ENCODE measurements at places on chromosomes 1 and 21.
A peak's percentile ranks its signal among the peaks of the same experiment; 100 is the strongest.

- DNase-seq = no peak
These were observed 71.9 kb downstream of the ST3GAL3 start for GRCh38 chr1:43779266-43779665.

DNA sequence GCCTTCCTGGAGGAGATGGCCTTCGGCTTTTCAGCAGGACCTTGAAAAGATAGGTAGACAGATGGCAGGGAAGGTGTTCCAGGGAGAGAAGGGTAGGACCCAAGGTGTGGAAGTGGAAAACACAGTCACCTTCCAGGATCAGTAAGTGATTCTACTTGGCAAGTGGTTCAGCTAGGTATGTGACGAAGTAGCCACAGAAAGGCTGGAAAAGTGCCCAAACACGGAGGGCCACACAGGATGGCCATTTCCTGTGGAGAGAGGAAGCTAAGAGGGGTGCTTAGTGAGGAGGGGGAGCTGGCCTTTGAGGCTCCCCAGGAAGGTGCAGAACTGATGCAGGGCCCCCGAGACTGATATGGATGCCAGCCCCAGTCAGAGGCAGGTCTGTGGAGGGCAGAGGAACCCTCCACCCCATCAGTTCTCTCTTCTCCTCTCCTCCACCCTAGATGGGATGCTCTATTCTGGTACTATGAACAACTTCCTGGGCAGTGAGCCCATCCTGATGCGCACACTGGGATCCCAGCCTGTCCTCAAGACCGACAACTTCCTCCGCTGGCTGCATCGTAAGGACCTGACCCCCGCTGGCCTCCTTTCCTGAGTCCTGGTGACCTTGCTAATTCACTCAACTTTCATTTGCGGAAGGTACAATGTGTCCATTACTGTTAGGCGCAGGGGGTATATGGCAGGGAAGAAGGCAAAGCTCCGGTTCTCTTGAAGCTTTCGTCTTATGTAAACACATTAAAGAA lies 6.8 kb downstream of the SEMA4A start:
- DNase-seq = no peak

GRCh38 chr1:198246337-198246736 lies 89.5 kb downstream of the NEK7 start:
- no peak for DNase-seq

DNA sequence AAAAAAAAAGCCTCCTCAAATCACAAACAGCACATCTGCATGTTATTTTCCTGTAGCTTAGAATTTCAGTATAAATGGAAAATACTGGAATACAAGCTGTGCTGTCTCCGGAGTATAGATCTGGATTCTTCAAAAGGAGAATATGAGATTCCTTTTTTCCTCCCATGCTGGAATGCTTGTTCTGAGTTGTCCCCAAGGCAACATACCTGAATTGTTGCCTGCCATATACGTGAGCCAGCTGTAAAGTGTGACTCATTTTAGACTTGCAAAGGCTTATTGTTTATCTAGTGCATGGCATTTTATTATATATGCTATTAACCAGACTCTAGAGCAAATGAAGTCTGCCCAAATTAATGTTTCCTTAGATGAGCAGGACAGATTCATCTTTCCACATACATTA lies 95.0 kb upstream of the C1orf105 start:
- no peak for DNase-seq

DNA sequence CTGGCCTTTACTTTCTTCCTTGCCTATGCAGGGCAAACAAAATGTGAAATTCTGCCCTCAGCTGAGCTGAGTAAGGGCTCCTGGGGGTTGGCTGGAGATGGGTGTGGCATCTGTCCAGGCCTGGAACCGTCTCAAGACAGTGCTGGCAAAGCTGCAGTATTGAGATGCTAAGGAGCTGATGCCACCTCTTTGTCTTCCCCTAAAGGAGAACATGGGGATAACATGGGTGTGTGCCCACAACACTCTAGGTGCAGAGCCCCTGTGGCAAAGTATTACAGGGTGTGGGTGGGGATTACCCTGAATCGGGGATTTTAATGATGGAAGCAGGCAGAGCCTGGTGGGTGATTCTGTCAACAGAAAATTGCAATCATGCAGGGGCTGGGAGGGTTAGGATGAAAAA lies 2.5 kb upstream of the ST3GAL3 start:
- no peak for DNase-seq

- no peak for DNase-seq
These were observed 74.9 kb upstream of the ZC3H11B start for GRCh38 chr1:219687779-219688178.

GRCh38 chr1:174580801-174581200 lies 133.0 kb downstream of the GPR52 start:
- DNase-seq = no peak

GRCh38 chr1:15100880-15101760 lies 52.4 kb upstream of the TMEM51 start:
- DNase-seq = no peak

- DNase-seq = no peak
These were observed 418.8 kb downstream of the DISC1 start for GRCh38 chr1:232045139-232045994.

- no peak for DNase-seq
These were observed 185.3 kb upstream of the FMN2 start for GRCh38 chr1:239906394-239906793.

DNA sequence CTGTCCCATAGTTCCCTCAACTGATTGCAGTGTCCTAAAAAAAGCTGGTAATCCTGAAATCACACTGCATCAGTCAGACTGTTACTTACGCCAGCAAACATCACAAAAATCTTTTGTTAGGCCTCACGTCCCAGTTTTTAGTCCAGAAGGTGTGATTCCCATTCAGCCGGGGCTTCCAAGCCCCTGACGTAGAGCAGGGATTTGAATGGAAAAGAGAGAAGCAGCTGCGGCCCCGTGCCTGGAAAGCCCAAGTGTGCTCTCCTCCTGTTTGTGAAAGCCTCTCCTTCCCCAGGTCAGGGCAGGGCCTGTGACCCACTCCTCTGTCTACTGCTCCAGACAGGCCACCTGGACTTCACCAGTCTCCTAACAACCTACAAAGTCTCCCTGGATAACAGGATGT lies 20.7 kb downstream of the KCNA10 start:
- no peak for DNase-seq

DNA sequence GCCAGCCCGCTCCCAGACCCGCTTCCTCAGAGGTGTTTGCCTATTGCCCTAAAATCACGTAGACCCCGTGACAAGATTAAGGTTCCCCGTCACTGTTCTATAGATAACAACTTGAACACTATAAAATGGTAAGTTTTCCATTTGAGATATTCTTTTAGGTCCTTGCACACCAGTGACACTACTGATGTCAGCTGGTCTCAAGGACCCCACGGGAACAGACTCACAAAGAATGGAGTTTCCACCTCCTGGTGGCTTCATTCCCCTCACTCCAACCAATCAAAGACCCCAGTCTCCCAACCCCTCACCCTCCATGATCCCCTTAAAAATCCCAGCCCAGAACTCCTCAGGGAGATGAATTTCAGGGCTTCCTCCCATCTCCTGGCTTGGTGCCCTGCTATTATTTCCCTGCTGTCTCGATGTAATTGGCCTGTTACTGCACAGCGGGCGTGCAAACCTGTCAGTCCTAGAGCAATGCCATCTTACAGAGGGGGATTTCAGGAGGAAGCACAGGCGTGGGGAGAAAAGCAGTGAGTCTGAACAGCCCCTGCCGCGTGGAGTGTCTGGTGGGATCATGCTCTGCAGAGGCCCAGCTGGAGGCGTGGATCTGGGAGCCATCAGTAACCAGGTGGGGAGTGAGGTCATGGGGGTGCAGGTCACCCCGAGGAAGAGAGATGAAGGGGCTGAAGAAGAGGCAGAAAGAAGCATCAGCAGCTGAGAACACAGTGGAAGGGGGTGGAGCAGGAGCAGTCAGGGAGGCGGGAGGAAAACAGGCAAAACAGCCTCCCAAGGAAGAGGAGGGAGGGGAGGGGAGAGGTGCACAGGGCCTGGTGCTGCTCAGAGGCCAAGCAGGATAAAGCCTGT lies 35.1 kb upstream of the LBR start:
- DNase-seq = no peak

- DNase-seq = no peak
These were observed 11.1 kb upstream of the SSX2IP start for GRCh38 chr1:84701376-84701775.

DNA sequence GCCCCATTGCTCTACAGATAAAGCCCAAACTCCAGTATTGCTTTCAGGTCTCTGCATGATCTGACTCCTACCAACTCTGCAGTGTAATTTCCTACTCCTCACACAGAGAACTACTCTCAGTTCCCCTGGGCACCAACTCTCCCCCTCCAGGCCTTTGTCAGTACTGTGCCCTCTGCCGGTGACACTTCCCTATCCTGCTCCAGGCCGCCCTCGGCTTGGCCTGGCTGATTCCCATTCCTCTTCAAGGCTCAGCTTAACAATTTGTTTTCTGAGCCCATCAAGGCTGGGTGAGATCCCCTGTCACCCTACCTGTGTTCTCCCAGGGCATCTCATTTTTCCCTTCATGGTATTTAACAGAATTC lies 2.6 kb downstream of the SLAMF8 start:
- peak; percentile 45 for DNase-seq

DNA sequence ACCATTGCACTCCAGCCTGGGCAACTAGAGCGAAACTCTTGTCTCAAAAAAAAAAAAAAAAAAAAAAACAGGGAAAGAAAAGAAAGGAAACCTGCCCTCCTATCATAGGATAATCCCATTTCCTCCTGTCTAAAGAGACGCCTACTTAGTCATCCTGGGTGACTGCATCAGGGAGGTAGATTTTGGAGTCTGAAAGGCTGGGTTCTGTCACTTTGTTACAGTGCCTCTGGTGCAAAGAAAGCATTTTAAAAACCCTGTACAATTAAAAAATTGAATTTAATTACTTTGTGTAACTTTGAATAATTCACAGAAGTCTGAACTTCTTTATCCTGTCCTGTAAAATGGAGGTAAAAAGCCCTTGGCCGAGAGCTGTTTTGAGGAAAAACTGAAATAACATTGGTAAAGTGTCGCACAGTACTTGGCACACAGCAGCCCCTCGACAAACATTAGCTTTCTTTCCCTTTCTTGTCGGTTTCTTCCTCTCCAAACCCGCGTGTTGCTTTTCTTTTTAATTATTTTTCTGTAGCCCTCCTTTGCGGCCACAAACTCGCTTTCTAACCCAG lies 657 bp upstream of the HDAC1 start:
- no peak for DNase-seq

DNA sequence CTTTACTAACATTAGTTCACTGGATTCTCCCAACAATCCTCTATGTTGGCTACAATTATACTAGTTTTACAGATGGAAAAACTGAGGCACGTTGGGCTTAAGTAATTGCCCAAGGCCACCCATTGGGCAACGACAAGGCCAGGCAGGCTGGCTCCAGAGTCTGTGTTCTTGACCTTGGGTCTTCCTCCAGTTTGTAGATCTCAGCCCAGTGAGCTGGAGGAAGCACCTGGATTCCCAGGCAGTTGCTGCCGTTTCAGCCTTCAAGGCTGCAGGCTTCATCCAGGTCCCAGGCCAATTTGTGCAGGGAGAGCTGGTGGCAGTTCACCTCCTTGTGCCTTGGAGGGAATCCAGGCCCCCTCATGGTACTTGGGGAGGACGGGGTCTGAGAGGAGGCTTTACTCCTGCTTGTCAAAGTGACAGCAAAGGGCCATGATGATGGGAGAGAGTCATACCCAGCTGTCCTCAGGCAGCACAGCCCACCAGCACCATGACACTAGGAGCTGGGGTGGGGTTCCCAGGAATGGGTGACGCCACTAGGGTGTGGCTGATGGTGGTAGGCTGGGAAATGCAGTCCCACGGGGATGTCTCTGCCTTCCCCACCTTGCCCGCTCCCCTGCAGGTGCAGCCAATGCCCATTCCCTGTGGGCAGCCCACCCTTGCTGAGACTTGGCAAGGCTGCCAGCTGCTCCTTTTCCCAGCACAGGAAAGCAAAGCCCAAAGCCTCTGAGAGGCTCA lies 27.1 kb downstream of the PKP1 start:
- no peak for DNase-seq

DNA sequence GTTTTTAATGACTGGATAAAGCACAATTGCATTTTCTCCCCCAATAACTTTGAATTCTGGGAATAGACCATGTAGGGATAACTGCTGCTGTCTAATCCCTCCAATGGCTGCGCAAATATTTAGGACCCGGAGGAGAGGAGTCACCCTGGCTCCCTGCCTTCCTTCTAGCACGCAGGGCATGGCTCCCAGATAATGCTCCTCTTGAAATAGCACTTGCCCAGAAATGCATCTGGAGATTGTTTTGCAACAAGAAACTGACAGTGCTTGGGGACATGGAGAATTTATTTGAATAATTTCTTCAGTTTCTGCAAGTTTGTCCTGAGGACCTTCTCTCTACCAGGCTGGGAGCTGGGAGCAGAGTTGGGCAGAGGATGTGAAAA lies 83.5 kb downstream of the MAN1C1 start:
- DNase-seq = no peak

DNA sequence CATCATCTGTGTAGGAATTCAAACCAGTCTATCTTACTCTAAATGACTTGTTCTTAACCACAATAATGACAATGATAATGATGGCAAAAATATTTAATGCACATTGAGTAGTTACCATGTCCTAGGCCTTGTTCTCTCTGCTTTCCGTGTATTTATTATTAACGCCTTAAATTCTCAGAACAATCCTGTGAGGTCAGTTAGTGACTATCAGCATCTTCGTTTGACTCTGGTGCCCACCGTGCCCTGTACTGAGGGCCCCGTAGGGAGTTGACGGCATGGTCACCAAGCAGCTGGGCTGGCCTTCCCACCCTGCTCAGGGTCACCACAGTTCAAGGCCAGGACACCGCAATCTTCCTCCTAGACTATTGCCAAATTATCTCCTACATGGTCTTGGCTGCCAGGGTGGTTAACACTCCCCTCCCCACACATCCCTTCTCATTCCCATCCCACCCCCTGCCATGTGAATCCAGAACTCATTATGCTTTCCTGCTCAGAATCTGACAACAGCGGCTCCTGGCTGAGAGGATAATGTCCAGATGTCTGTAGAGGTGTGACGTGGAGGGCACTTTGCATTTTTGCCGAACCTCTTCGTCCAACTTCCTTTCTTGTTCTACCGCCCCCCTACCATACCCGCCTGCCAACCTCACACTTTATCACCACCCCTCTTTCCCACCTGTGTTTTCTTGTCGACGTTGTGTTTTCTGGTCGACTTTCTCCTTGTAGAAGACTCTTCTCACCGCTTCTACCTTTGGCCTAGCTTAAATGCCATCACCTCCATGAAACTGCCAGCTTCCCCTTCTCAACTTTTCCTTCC lies 33.4 kb downstream of the IGFN1 start:
- no peak for DNase-seq

DNA sequence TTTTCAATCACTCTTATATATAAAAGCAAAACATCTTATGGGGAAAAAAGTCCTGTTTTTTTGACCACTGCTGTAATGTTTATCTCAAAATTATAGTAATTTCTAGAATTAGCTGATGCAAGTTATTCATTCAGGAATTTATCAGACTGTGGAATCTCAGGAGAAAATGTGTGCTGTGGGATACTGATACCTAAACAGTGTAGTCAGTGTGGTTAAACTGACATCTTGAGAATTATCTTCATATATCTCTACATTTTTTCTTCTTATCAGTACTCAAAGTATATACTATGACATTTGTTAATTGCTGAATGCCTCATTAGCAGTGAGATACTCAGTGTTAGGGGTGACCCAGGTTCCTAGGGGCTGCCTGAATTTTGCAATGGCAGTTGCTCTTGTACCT lies 839.3 kb downstream of the KCNT2 start:
- no peak for DNase-seq

Data from GM12891 (cell line).